Effector memory CD8-positive, alpha-beta T cell (primary cell): ENCODE measurements at places on chromosomes 16 and 17.

DNA sequence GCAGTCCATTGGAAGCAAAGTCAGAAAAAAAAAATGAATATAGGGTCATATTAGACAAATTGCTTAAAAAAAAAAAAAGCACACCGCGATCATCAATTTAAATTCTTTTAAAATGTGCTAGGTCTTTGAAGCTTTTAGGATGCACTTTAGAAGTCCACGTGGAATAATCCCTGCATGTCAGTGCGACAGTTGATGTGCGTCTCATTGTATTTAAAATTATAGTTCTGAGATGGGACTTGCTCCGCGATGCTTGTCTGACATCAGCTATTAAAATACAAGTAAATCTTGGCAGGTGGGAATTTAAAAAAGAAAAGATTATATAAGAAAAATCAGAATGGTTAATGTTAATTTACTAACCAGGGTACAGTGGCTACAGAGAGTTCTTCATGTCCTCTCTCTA is 105.2 kb downstream of the RBFOX1 start:
- H3K27me3 ChIP-seq = no peaks in the 10 kb centered on the region
- H3K4me3 ChIP-seq = no peak overlapping the region
- no peaks in the 10 kb centered on the region for H3K4me1 ChIP-seq
- H3K36me3 ChIP-seq = no peaks in the 10 kb centered on the region

DNA sequence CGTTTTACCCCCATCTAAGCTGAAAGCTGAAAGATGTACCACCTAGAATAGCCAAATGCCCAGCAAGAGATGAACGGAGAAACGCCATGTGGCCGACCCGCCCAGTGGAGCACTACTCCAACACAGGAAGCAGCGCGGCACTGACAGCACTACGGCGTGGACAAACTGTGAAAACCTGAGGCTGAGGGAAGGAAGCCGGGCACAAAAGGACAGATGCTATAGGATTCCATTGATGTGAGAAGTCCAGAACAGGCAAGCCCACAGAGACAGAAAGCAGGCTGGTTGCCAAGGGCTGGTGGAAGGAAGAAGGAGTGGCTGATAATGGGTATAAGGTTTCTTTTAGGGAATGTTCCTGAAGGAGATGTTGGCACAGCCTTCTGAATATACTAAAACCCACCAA is 29.4 kb upstream of the SLC38A8 start:
- peaks cover 2% of the 10 kb centered on the region for H3K4me1 ChIP-seq
- no peak overlapping the region for H3K27ac ChIP-seq
- no peak for DNase-seq

DNA sequence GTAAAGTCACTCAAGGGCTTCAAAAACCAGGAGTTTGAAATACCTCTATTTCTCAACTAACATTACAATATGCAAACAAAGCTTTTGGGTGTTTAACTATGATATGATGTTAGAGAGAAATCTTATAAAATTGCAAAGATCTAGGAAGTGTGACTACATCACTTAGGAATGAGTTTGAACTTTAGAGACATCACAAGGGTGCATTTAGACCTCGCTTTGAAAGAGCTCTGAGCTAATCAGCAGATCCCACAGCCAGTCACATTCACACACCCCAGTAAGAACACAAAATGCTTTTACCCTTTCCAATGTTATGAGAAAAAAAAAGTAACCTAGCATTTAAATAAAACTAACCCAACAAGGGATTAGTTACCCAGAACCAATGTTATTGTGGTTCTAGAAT is 45.2 kb downstream of the HYDIN start:
- DNase-seq = no peak
- no peak overlapping the region for H3K27ac ChIP-seq
- no peak overlapping the region for H3K4me3 ChIP-seq
- no peaks in the 10 kb centered on the region for H3K4me1 ChIP-seq
- peaks cover 22% of the 10 kb centered on the region for H3K27me3 ChIP-seq

- H3K27ac ChIP-seq = no peak overlapping the region
- DNase-seq = no peak
- H3K4me1 ChIP-seq = no peaks in the 10 kb centered on the region
- no peaks in the 10 kb centered on the region for H3K36me3 ChIP-seq
Measured at GRCh38 chr17:77636835-77637817, 321.4 kb upstream of the TNRC6C start.

GRCh38 chr17:64073771-64074703 is 53.6 kb upstream of the ICAM2 start:
- H3K27me3 ChIP-seq = no peaks in the 10 kb centered on the region
- DNase-seq = no peak
- H3K4me1 ChIP-seq = peaks cover 12% of the 10 kb centered on the region
- H3K36me3 ChIP-seq = peaks cover 89% of the 10 kb centered on the region
